ENCODE measurements at places on chromosomes 12 and 14. TPM values are rescaled to one million over a fixed set of nuclear protein-coding genes. Genes with fewer than 3 reads are reported as not detected.
A peak's percentile ranks its signal among the peaks of the same experiment; 100 is the strongest.

- DNase-seq, result no peak
Measured at GRCh38 chr12:93109551-93110203, 180.6 kb upstream of the EEA1 start.

- DNase-seq, result no peak
Measured at GRCh38 chr12:77847060-77847541, 16.4 kb downstream of the NAV3 start.

DNA sequence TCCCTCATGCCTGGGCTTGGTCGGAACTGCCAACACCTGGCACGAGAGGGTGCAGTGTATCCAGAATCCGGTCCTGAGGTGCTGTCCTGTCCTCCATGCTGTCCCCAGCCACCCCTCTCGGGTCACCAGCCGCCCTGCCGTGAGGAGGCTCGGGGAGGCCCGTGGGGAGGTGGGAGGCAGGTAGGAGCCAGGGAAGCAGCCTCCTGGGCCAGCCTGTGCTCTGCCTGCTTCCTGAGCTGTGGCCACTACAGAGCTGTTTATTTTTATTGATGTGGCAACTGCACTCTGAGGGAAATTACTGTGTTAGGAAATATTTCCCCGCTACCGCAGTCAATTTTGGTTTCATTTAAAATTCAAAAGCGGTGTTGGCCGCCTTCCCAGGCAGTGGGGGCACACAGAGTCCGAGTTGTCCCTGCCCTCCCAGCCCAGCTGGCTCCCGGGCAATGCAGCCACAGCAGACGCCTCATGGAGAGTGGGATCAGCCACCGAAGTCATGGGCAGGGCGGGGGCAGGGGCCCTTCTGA lies 18.3 kb downstream of the NOC4L start:
- no peak for DNase-seq

GRCh38 chr12:62799766-62800406 lies 135.1 kb downstream of the PPM1H start:
- no peak for DNase-seq

DNA sequence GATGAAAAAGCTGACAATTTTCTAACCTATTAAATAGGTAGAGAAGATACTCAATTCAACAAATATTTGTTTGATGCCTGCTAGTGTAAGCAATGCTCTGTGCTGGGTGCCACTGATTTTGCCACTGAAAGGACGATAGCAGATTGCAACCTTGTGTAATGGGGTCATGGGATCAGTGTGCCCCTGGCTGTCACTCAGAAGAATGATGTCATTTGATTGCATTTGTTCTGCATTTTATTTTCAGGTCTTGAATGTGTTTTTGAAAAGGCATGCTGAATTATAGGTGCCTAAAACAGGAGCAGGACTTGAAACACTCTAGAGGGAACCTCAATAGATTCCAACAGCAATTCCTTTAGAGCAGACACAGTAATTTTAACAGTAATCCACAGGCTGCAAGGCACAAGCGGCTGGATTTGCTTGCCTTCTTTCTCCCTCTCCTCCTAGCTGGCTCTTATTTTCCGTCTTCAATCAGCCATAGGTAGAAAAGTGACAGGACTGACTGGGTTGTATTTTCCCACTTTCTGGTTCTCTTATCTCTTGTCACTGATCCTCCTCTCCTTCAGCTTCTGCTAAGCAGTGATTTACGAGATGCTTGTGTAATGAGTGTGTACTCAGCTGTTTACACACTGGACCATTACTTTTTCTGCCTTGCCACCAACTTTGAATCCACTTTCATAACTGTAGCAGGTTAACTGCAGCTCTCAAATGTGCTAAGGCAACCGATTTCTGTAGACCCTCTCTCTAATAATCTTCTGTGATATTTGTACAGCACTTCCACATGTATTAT lies 4.1 kb downstream of the PLXNC1 start:
- DNase-seq, result no peak

DNA sequence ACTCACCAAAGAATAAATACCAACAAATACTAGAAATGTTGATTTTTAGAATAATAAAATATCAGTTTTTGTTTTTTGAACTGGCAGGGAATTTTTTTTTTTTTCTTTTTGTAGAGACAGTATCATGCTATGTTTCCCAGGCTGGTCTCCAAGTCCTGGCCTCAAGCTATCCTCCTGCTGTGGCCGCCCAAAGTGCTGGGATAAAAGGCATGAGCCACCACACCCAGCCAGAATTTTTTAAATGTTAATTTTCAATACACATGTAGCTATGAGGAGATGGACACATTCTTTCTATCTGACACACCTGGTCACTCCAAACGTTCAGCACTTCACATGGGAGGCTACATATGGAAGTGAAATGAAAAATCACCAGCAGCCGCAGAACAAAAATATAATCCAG lies 126.8 kb downstream of the ETV6 start:
- no peak for DNase-seq

DNA sequence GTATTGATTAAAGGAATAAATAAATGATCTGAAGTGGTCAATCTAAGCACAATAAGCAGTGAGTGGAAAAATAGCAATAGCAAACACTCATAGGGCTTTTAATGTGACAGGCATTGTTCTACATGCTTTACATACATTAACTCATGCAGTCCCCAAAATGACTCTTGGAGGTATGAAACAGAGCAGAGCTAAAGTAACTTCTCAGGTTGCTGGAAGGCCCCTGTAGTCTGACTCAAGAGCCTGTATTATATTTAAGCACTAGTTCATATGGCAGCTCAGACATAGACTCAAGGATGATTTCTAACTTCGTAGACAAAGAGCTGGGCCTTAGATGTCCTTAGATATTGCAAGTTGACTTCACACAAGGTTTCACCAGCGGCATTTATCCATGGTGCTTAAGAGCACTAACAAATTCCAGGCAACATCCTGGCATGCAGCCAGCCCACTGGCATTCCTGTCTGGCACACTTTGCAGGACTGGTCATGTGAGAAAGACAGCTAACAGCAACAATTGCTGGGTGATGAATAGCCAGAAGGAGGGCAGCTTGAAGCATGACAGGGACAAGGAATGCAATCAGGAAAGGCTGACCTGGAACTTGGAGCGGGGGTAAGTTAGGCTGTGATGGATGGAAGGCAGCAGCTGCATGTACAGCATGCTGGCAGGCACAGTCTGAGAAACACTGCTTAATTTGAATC lies 22.9 kb upstream of the KTN1 start:
- no peak for DNase-seq

- DNase-seq, result no peak
Measured at GRCh38 chr14:78028471-78028870, 141.7 kb upstream of the NRXN3 start.

DNA sequence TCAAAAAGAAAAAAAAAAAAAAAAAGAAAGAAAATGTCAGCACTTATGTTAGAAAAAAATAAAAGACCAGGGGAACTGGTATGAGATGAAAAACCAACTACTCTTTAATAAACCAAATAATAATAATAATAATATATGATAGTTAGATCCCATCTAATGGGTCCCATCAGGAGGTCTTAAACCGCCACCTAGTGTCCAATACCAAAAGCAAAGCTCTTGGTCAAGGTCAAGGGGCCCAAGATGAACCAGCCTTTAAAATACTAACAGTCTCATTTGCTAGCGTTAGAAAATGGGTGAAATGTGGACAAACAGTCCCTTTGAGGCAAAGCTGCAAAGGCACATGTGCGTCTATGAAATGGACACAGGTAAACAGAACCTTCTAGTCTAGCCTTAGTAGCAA lies 12.3 kb downstream of the BRAP start:
- no peak for DNase-seq

DNA sequence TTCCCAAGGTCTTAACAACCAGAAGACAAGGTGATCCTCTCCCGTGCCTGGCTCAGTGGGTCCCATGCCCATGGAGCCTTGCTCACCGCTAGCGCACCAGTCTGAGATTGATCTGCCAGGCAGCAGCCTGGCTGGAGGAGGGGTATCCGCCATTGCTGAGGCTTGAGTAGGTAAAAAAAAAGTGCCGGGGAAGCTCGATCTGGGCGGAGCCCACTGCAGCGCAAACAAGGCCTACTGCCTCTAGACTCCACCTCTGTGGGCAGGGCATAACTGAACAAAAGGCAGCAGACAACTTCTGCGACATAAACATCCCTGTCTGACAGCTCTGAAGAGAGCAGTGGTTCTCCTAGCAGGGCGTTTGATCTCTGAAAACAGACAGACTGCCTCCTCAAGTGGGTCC lies 104.0 kb downstream of the C14orf39 start:
- no peak for DNase-seq

DNA sequence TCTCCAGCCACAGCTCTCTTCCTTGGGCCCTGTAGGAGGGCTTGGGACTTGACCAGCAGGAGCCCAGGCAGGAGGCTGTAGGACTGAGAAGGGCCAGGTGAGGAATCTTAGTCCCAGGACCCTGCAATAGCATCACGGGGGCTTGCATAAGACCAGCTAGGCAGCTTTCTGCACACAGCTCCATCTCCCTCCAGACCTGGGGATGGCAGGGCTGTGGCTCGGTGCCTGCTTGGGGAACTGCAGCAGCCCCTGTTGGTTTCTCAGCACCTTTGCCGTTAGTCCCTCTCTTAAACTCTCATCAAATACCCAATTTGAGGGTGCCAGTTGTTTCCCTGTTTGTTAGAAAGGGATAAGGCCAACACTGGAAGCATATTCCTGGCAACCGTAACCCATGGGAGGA lies 14.3 kb downstream of the DIO3 start:
- DNase-seq, result no peak

- DNase-seq, result no peak
Measured at GRCh38 chr14:104969741-104970230, 8.4 kb downstream of the AHNAK2 start.

DNA sequence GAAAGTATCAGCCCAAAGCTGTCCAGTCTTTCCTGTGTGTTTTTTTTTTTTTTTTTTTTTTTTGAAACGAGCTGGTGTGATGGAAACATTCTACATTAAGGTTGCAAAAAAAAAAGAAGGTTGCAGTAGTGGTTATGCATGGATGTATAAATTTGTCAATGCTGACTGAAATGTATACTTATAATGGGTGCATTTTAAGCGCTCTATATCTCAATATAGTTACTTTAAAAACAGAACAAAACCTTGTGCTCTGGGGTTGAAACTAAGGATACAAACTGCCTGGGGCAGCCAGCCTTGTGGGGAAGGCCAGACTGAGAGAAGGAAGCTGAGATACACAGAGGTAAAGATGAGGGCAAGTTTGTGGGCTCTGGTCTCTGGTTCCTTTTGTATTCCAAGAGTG lies 87.3 kb upstream of the RMST start:
- no peak for DNase-seq

GRCh38 chr14:96274543-96274942 lies 18.5 kb downstream of the BDKRB1 start:
- no peak for DNase-seq

DNA sequence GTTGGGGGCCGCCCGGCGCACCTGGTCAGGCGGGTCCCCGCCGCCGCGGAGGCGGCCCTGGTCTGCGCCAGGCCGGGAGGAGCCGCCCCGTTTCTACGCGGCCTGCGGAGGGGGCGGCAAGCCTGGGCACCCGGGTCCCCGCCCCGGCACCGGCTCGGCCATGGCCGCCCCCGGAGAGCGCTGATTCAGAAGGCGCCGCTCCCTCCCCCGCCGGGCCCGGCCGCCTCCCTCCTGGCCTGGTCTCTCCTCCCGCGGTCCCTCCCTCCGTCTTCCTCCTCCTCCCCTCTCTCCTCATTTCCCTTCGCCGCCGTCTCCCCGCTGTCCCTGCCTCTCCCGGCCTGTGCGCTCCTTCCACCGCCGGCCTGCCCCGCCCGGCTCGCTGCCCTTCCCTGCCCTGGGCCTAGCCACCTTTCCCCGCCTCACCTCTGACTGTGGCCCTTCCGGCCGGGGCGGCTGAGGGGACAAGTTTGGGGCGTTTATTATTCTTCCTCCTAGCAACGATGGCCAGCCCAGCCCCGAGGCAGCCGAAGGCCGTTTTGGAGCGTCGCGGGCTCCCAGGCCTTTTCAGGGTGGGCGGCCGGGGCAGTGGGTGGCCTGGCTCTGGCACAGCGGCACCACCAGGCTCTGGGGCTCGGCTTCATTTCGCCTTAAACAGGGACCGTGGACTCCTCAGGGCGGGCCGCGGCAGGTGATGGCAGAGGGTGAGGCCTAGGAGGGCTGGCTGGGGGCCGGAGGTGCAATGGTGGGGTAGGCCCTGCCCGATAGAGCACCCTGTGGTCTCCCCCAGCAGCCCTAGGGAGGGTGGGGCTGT lies 768 bp downstream of the CEP170B start:
- DNase-seq, result peak; percentile 87

- DNase-seq, result no peak
Measured at GRCh38 chr14:90700933-90701776, 115.1 kb downstream of the TTC7B start.

DNA sequence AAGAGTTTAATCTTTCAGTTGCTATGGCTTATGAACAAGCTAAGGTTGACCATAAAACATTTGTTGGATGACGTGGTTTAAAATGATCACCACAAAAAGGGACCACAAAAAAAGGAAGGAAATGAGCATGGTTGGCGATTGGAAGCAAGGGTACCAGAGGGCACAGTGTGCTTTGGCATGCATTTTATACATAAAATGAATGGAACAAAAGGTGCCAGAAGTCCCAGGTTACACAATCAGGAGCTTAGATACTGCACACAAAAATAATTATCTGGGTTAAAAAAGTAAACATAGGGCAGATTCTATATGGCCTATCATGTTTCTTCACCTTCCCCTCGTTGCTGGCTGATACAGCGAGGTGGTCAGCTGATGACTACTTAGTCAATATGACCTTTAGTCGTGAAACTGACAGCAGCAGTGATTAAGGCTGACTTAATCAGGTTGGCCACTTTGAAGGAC lies 50.7 kb downstream of the ZC3H14 start:
- DNase-seq, result no peak

DNA sequence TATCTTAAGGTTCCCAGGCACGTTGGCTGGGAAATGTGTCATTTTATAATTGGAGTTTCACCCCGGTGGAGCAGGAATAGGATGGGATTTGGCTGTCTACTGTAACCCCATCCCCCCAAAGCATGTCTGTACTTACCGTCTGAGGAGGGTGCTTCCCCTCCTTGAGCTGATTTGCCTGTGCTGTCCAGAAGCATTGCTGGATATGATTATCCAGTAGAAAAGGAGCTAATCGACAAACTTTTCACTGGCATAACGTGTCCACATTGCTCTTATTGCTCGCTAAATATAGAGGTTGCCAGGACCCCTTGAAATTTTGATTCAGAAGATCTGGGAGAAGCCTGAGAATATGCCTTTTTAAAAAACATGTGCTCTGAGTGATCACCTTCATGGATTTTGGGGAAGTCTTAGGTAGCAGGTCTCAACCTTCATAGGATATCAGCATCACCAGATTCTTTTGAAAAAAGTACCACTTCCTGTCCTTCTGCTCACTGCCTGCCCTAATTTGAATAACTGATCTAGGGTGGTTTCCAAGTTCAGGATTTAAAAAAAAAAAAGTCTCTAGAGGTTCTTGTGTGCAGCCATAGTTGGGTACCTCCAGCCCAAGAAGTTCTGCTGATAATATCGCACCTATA lies 80.4 kb upstream of the KCNA1 start:
- no peak for DNase-seq

- no peak for DNase-seq
Measured at GRCh38 chr14:76550534-76550933, 174.6 kb downstream of the ESRRB start.

GRCh38 chr12:116783525-116784237 lies 45.6 kb downstream of the RNFT2 start:
- DNase-seq, result no peak

- peak; percentile 94 for DNase-seq
Measured at GRCh38 chr12:56129206-56129941, 1.3 kb downstream of the ESYT1 start.

- DNase-seq, result no peak
Measured at GRCh38 chr14:31411218-31411727, 9.1 kb downstream of the HEATR5A start.

TSHR gene
- not detected for total RNA-seq

DIO2 gene
- 22.3 TPM for total RNA-seq

ZDHHC22 gene
- not detected for total RNA-seq

SERPINA12 gene
- not detected for total RNA-seq

LRRC10 gene
- total RNA-seq, result not detected

MGAT4C gene
- total RNA-seq, result 0.35 TPM

TESPA1 gene
- total RNA-seq, result 2.4 TPM

NXPH4 gene
- total RNA-seq, result not detected

CD4 gene
- 2.1 TPM for total RNA-seq
